M059J (cell line): ENCODE measurements at places on chromosomes 3 and 15.

DNA sequence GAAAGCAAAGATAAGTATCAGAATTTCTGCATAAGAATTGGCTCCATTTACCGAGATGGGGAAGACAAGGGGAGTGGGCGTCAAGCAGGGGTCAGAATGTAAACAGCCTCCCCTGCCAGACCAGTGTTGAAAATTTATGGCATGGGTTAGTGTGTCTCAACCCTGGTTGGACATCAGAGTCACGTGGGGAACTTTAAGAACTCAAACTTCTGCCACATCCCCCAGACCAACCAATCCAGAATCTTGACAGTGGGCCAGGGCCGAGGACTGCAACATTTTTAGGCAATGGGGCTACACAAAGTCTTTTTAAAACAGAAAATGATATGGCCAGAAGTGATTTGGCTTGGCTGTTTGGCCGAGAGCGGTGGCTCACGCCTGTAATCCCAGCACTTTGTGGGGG lies 14.3 kb upstream of the MASP1 start:
- no peak for DNase-seq

GRCh38 chr3:31942446-31942845 lies 38.6 kb downstream of the OSBPL10 start:
- DNase-seq: no peak

GRCh38 chr3:126782536-126782935 lies 78.5 kb downstream of the CHCHD6 start:
- DNase-seq: peak; percentile 96

- DNase-seq: no peak
Measured at GRCh38 chr15:100484443-100484842, 44.3 kb downstream of the CERS3 start.

DNA sequence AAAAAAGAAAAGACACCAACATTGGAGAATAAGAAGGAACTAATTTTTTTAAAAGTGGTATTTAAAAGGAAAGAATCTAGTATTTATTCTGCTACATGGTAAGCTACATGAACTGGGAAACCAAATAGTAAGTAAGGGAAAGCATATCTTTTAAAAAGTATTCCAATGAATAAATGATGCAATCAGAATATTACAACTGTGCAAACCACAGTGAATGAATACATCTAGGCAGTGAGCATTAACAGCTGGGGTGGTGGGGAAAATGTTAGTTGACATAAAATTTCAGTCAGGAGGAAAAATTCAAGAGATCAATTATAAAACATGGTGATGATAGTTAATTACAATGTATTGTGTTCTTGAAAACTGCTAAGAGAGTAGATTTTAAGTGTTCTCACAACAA lies 16.9 kb downstream of the ICE2 start:
- DNase-seq: no peak
